ENCODE measurements at places on chromosomes 12 and 14. TPM values are rescaled to one million over a fixed set of nuclear protein-coding genes. Genes with fewer than 3 reads are reported as not detected.

- no peaks in the 10 kb centered on the region for H3K4me1 ChIP-seq
- no peak overlapping the region for H3K27ac ChIP-seq
- no peak for DNase-seq
- no peak overlapping the region for H3K4me3 ChIP-seq
Measured at GRCh38 chr14:64580467-64580866, 30.7 kb downstream of the PPP1R36 start.

Gene GRIN2B
- not detected for total RNA-seq

GRCh38 chr12:91098941-91099340, 12.4 kb downstream of the LUM start:
- no peaks in the 10 kb centered on the region for H3K4me1 ChIP-seq
- H3K27ac ChIP-seq, result no peak overlapping the region
- H3K4me3 ChIP-seq, result no peak overlapping the region
- no peak for DNase-seq
- no peaks in the 10 kb centered on the region for H3K36me3 ChIP-seq
- H3K27me3 ChIP-seq, result no peaks in the 10 kb centered on the region

DNA sequence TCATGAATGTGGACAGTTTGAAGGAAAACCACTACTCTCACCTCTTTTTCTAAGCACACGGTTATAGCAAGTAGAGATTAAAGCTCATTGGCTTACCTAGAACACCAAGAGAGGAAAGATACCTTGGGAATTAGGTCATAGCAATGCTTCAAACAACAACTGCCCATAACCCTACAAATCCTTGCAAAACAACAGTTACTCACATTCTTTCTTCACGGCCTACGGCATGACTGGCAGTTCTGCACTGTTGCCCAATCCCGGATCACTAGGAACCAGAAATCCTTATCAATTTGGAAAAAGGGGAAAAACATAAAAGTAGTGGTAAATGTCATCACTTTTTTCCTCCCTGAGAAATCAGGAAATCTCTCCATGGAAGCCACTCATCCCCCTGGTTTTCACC, 9.6 kb upstream of the ISM2 start:
- H3K27ac ChIP-seq, result no peak overlapping the region
- H3K27me3 ChIP-seq, result no peaks in the 10 kb centered on the region
- peaks cover 48% of the 10 kb centered on the region for H3K36me3 ChIP-seq
- H3K4me3 ChIP-seq, result no peak overlapping the region
- no peak for DNase-seq

Gene GLT8D2
- total RNA-seq, result not detected

Gene IL22
- not detected for total RNA-seq

DNA sequence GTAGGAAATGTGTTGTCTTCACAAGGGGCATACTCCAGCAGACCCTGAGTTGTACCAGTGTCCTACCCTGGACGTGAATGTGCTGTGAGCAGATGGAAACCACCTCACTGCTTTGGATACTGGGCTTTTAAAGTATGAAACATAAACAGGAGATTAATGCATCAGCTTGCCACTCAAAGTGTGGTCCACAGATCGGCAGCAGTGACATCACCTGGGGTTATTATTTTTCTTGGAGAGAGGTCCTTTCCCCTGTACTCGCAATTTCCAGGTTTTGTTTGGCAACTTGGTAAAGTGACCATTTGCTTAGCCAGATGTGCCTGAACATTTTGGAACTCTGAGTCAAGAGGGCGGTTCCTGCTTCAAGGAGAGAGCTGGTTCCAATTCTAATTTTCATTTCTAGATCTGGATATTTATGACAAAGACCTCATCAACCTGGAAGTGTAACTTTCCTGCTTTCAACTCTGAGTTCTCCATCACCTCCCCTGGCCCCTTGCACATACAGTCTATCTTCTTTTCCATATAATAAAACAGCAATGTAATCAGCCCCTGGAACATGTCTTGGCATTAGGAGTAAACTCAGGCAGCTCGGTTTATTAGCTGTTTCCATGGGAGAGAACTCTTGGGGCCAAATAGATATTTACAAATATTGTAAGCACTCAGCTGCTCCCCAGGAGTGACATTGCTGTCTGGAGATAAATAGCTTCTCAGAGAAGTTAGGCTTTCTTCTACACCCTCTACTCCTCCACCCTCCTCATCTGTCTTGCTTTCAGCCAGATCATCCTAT, 237.0 kb upstream of the TBX3 start:
- no peaks in the 10 kb centered on the region for H3K36me3 ChIP-seq
- H3K4me3 ChIP-seq, result no peak overlapping the region
- no peak overlapping the region for H3K27ac ChIP-seq
- no peaks in the 10 kb centered on the region for H3K4me1 ChIP-seq

DNA sequence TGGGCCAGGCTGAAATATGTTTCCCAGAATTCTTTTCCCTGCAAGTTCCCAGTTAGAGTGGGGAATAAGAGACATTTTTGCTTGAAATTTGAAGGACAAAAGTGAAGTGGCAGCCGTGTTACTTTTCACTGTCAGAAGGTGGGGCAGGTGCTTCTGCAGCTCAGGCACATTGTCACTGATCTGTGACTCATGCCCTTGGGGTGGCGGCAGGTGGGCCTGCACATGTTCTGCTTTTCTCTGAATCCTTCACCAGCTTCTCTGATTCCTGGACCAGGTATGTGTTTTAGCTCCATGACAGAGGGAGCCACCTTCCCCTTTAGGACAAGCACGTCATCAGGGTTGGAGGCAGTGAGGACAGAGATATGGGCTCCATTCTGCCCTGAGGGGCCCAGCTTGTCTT, 11.7 kb upstream of the KCNA5 start:
- H3K4me1 ChIP-seq, result no peaks in the 10 kb centered on the region
- H3K4me3 ChIP-seq, result no peak overlapping the region
- H3K36me3 ChIP-seq, result no peaks in the 10 kb centered on the region
- no peak overlapping the region for H3K27ac ChIP-seq

Gene NAA30
- total RNA-seq, result 12.7 TPM

Data from activated CD8-positive, alpha-beta T cell treated with anti-CD3 and anti-CD28 coated beads, Interleukin-2, amount 10 ng/mL, durations not matched to agents 7 days and 5 days (primary cell).